ENCODE measurements at places on chromosomes 1 and 21. TPM values are rescaled to one million over a fixed set of nuclear protein-coding genes. Genes with fewer than 3 reads are reported as not detected.
A peak's percentile ranks its signal among the peaks of the same experiment; 100 is the strongest.

Gene AADACL4
- not detected for total RNA-seq

Gene OXCT2
- 0.21 TPM for total RNA-seq

Gene KCND3
- total RNA-seq: 1.2 TPM

Gene FCMR
- total RNA-seq: 0.58 TPM

DNA sequence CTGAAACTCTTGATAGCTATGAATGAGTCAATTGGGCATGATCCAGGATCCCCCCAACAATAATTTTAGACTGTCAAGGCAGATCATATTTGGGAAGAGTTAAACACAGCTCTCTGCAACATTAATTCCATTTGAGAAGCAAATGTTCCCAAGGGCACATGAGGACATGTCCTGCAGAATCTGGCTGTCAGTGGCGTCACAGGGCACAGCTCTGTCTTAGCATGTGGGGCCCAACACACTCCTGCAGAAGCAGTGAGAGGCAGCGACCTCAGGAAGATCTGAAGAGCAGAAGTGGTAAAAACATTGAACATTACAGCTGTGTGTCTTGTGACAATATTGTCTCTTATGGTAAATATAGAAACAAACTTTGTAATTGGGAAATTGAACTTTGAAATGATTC, 197.1 kb upstream of the PBX1 start:
- no peaks in the 10 kb centered on the region for H3K36me3 ChIP-seq
- no peak overlapping the region for H3K4me3 ChIP-seq
- DNase-seq: no peak
- no peak overlapping the region for H3K27ac ChIP-seq
- H3K27me3 ChIP-seq: no peaks in the 10 kb centered on the region

DNA sequence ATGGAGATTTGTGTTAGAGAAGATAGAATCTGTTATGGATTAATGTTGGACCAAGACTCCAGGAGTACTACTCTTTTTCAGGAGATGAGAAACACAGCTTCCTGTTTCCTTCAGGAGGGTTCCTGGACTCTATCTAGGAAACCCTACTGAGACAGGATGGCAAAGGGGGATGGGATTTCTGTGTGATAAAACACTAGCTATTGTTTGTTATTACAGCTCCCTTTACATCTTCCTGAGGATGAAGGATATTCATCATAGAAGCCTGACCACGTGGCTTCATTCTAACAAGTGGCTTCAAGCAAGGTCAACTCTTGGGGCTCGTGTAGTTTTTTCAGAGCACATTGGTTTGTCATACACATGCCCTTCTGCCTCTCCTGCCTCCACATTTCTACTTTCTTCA, 33.3 kb downstream of the RGL1 start:
- no peak overlapping the region for H3K4me3 ChIP-seq
- no peak for DNase-seq
- H3K27ac ChIP-seq: no peak overlapping the region
- no peaks in the 10 kb centered on the region for H3K27me3 ChIP-seq

DNA sequence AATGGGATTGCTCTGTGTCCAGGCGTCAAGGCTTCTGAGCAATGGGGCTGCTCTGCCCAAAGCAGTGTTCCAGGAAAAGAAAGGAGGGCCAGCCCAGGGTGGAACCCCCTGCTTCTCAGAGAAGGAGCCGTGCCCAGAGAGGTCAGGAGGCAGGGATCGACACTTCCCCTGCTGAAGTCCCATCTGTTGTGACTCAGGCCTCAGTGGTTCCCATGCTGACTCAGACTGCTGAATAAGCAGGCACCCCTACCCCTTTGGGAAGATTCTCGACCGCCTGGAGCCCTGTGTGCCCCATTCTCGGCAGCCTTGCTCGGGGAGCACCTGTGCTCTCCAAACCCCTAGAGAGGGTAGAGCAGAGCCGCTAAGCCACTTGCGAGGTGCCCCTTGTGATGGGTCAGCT, 23.9 kb downstream of the PKP1 start:
- peak overlapping the region; percentile 96 for H3K27ac ChIP-seq
- H3K36me3 ChIP-seq: no peaks in the 10 kb centered on the region
- peaks cover 23% of the 10 kb centered on the region for H3K4me1 ChIP-seq
- no peak for DNase-seq
- no peak overlapping the region for H3K4me3 ChIP-seq
